Mucosa of gallbladder (tissue), 1 donor: ENCODE measurements at places on chromosomes 7 and 10. TPM values are rescaled to one million over a fixed set of nuclear protein-coding genes. Genes with fewer than 3 reads are reported as not detected.
A peak's percentile ranks its signal among the peaks of the same experiment; 100 is the strongest.

GRCh38 chr7:87784424-87784823 lies 91.7 kb downstream of the SLC25A40 start:
- DNase-seq, result no peak

DNA sequence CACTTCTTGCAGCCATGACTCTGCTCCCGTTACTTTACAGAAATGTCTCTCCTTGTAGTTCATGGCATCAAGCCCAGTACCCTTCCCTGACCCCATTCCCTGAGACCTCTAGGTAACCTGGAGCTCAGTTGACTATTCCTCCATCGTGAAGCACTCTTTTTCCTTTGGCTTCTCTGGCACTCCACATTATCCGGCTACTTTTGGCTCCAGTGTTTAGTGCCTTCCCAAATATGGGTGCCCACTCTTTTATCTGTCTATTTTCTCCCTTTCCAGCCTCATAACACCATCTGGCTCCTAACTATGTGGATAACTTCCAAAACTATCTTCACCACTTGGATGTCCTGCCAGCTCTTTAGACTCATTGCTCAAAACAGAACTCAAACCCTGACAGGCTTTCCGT lies 744.7 kb upstream of the GALNT17 start:
- DNase-seq, result no peak

GRCh38 chr7:48085433-48085791 lies 3.7 kb upstream of the UPP1 start:
- DNase-seq, result no peak

DNA sequence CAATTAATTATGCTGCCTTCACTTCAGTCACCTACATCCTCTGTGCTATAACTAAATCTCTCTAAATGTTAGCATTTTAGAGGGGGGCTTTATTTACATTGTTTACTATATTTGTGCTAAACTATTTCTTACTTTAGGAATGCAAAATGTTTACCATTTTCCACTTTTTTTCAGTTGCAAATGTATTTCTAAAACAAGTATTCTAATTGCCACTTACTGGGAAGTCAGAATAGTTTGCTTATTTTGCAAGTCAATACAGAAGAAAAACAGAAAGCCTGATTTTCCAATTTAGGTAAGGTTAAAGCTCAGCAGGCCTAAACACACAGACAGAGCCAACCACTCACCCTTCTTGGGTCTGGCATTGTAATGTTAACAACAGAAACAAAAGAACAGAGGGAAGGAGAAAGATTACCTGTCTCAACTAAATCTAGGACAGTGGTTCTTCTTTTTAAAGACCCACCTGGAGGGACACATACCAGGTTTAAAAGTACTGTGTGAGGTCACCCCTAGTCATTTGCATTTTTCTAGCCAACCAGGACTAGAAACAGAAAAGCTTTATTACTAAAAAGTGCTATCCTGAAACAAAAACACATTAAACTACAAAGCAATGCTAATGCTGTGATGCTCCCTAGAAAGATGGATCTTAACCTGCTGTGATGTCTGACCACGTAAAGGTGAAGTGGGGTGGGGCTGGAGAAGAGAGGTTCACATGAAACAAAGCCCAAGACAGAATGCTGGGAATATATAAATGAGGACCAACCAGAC lies 178.2 kb downstream of the SLC25A13 start:
- DNase-seq, result no peak

DNA sequence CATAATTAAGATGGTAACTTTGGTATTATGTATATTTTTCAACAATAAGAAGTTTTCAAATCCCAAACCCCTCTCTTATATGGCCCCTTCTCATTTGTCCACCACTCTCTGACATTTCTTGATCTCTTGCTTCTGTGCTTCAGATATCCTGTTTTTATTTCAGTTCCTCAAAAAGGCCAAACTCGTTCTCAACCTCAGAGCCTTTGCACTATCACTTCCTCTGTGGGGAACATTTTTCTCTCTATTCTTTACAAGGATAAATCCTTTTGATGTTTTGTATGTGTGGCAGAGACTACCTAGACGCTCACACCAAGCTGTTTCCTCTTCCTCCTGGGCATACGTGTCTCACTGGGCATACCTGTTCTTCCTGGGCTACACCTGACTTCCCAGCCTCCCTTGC lies 54.2 kb upstream of the FRMD4A start:
- DNase-seq, result no peak

GRCh38 chr7:91302794-91303193 lies 38.6 kb downstream of the FZD1 start:
- DNase-seq, result no peak

GBX1 gene
- total RNA-seq, result not detected

DNA sequence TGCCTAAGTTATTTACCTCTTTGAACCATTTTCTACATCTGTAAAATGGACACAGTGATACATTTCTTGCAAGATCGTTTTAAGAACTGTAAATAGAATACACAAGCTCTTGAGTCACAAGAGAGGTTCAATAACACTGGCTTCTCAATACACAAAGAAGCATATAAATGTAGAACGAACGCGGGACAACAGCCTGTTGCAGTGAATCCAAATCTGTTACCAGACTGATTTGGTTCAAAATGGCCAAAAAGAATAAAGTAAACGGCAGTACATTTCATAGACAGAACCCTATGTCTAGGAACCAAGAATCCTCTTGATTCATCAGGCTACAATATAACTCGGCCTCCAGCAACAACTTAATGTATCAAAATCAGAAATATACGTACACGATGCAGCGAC lies 701 bp downstream of the MTPAP start:
- no peak for DNase-seq

GRCh38 chr10:103481974-103482531 lies 3.0 kb upstream of the CALHM3 start:
- peak; percentile 38 for DNase-seq

DNA sequence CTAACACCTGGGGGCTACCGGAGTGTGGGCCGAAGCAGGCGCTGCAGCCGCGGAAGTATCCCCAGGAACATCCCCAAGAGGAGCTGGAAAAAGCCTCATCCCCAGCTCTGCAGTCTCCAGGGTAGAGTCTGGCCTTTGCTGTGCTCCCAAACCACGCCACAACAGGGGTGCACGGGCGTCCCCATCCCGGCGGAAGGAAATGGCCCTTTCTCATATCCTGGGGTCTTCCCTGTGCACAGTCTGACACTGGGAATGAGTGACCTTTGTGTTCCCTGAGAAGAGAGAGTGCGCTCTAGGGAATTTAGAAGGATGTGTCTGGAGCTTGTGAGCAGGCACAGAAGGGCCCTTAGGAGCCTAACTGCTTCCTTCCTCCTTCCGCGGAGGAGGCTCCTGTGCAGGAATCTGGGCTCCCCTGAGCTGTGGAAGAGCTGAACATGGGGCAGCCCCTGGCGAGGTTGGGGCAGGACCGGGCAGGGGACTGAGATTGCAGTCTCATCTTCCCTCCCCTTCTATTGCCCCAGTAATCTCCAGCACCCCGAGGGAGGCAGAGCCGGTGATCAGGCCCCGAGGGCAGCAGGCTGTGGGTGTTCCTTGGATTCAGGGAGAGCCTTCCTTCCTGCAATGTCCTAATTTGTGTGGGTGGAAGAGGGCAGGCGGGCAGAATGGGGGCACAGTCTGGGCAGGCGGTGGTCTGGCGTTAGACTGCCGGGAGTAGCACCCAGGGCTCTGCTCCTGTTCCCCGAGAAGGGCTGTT lies 1.3 kb downstream of the REPIN1 start:
- DNase-seq, result no peak

DNA sequence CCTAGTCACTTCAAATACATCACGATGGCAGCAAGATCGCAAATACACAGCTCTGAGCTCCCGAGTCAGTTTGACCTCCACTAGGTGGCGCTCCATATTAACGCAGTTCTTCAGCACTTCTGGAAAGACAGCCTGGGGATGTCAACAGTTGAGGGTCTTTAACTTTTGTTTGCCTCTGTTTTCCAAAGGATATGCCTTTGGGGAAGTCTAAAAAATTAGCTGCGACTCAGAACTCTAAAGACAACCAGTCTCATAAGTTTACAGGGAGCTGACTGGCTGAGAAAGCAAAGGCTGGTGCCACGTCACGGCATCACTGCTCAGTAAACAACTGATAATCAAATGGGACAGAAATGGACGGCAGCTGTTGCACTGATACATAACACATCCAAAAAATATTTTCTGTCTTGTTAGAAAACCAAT lies 458.8 kb downstream of the SORCS1 start:
- DNase-seq, result peak; percentile 65

ZMYND11 gene
- total RNA-seq, result 82.5 TPM

TFR2 gene
- total RNA-seq, result 13.8 TPM

GRCh38 chr10:49549640-49550346 lies 10.9 kb upstream of the ERCC6 start:
- no peak for DNase-seq

DNA sequence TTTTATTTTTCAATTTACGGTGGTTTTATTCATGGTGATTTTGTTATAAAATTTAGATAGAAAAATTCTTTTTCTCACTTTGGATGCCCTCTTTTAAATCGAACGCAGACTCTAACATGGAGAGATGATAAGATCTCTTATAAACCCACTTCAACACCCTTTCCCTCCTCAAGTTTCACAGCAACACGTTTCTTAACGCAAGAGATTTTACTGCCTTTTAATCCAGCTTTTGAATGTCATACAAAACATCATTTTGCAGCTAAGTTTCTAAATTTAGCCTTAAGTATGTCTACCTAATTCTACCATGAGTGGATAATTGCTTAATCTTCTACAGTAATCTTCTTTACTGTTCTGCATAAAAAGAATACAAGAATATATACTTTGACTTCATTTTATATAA lies 70.0 kb downstream of the SEMA3C start:
- no peak for DNase-seq

- DNase-seq, result no peak
Measured at GRCh38 chr10:104333728-104334373, 4.4 kb downstream of the ITPRIP start.

TEX36 gene
- not detected for total RNA-seq

DNA sequence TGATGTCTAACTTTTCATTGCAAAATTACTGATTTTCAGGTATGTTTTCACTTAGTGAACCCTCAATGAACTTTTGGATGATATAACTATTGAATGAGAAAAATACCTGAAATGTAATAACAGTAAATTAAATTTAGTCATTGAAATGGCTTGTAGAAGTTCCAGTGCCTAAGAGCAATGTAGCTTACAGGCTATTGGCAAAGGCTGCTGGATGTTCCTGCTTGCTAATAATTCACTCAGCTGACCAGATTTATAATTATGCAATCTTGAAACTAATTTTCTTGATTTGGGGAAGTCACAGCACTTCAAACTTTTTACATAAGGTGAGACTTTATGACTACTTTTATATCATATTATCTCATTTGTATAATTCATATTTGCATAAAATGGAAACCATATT lies 73.2 kb downstream of the SORBS1 start:
- DNase-seq, result no peak

- DNase-seq, result no peak
Measured at GRCh38 chr7:125561006-125561405, 631.4 kb upstream of the POT1 start.

DNA sequence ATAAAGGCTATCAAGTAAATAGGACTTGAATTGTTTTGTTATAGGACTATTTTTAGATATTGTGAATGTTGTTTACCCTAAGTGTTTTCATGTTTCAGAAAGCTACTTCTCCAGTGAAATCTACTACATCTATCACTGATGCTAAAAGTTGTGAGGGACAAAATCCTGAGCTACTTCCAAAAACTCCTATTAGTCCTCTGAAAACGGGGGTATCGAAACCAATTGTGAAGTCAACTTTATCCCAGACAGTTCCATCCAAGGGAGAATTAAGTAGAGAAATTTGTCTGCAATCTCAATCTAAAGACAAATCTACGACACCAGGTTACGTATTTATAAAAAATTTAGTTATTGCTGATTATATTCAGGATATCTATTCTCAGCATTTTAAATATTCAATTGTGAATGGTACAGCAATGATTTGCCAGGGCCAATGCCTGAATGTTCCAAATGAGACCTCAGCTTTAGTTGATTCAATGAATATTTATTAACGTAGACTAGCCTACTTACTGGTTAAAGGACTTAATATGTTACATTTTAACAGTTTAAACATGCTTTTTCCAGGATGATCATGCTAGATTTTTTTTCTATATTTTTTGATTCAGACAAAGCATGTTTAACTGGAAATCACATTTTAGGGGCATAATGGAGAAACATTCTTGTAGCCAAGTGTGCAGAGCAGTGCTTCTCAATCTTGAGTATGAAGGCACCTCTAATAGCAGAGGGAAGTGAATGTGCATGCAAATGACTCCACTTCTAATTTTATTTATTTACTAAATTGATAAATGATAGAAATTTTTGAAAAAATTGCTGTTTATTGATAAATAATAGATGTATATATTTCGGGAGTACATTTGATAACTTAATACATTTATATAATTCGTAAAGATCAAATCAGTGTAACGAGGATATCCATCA lies 18.2 kb downstream of the ANLN start:
- DNase-seq, result no peak
